ENCODE measurements at places on chromosomes 2 and 18.

DNA sequence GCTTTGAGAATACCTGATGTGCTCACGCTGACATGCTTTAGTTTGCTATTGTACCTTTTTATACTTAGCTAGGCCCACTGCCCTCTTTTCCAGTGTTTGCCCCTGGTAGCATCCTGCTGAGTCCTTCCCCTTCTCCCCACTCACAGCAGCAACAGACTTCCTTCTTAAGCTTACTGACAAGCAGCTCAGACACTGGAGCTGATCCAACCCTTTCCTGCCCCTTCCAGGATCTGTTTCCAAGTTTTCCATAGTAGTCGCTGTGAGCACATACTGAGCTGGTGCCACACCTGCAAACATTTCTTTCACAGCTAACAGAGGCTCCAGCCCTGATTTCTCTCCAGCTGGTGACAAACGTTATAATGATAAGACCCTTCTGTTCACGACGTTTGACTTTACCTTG lies 991.4 kb upstream of the CELF4 start:
- DNase-seq: no peak

GRCh38 chr2:33530690-33531548 lies 54.5 kb downstream of the RASGRP3 start:
- no peak for DNase-seq

- no peak for DNase-seq
These were observed 11.4 kb upstream of the ZNF516 start for GRCh38 chr18:76506395-76506794.

DNA sequence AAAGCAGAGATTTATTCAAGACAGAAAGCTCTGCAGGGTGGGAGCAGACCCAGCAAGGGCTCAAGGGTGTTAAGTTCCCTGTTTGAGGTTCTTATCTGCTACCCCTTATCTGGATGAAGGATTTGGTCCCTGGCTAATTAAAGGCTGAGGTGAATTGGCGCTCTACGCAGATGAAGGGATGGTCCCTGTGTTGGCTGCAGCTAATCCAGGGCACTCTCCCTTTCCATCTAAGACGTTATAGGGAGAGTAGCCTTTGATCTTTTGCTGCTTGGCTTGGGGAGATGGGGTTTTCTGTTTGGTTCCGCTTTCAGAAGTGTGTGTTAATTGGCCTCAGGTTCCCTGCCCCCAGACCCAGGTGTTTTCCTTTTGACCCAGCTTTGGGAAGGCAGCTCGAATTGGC lies 17.0 kb downstream of the FAM228A start:
- DNase-seq: no peak

DNA sequence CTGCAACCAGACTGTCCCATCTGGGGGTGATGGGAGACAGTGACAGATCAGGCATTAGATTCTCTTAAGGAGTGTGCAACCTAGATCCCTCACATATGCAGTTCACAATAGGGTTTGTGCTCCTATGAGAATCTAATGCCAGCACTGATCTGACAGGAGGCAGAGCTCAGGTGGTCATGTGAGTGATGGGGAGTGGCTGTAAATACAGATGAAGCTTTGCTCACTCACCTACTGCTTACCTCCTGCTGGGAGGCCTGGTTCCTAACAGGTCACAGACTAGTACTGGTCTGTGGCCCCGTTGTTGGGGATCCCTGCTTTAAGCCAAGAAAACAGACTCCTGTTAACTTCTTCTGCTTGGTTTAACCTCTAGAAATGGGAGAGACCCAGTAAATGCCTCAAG lies 3.2 kb downstream of the CYP27A1 start:
- no peak for DNase-seq

DNA sequence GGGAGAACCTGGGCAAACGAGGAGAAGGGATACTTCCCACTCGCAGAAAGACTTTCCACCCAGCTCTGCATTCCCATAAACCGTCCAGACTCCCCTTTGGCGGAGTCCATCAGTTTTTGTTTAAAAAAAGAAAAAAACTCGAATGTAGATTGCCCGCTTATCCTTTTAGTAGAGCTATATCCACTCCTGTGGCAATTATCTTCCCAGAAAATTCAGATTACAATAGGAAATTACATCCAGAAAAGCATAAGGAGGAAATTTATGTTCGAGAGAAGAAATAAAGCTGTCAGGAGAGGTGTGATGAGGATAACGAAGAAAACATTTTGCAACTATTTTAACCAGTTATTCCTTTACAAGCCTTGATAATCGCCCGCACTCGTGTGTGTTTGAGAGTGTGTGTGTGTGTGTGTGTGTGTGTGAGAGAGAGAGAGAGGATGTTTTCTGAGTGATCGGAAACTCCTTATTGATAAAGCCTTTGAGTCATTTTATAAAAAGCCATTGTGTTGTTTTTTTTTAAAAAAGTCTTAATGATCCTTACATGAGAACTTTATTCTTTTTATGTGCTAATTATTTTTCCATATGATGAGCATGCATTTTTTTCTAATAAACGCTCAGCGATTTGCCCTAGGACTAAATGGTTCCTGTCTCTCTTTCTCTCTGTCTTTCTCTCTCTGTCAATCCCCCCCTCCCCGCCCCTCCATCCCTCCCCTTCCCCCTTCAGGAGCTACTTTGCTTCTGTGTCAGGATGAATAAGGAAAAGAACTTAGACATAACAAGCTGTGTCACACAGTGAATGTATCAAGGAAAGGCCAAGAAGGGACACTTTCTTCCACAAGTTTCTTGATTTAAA lies 1.1 kb upstream of the PPP3R1 start:
- no peak for DNase-seq

DNA sequence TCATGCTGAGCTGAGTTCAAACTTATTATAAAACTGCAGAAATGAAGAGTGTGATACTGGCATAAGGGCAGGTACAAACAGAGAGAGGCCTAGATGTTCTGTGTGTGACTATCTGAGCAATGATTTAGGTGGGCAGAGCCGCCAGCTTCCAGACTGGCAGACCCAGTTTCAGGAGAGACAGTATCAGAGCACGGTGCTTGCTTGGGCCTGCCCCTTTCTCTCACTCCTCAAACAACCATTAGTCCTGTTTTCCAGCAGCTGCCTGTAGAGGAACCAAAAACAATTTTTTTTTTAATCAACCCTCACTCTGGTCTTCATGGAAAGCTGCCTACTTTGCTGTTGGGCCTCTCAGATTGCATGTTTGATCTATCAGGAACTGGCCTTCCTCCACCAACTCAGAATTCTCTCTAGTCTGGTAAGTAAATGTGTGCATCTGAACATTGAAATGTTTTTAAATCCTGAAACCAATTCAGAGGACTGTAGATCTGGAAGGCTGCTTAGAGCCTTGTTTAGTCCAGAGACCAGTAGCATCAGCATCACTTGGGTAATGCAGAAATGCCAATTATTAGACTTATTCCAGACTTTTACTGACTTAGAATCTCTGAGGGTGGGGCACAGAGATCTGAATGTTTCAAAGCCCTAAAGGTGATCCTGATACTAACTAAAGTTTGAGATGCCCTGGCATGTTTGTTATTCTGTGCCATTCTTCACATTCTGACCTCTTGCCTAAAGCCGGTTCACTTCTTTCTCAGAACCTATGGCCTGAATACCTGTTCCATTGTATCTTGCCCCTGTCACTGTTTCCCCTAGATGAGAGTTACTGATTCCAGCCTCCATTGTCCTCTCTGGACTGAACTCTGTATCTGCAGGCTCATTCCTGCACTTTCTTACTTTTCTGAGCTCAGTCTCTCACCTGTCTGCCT lies 24.8 kb upstream of the CRIM1 start:
- DNase-seq: no peak

DNA sequence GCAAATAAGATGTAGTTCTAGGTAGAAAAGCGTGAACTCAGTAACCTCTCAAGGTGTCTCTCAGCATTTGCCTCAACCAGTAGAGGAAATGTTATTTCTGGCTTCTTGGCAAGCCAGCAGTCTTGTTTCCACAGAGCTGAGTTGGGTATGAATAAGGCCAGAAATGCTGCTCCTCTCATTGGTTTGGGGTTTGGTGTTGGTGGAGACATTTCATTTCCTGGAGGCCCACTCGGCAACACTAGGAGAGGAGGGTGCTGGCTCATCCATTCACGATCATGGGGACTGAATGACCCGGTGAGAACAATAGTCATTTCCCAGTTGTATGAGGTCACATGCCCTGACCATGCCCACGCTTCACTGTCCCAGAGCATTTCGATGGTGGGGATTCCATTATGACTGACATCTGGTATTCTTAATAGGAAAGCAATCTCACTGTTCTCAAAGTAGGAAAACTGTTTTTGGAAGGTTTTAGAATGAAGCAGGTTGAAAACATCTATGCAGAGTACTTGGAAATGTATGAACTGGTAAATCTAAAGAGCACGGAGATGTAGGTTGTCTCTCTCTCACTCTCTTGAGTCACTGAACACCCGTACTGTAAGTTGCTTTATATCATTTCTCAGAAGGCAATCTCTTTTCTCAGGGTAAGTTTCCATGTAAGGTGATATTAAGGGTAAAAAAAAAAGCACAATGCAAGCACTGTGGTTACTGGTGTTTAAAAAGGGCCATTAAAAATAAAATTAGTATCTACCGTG lies 37.1 kb upstream of the CTLA4 start:
- no peak for DNase-seq

All from activated CD4-positive, alpha-beta T cell treated with anti-CD3 and anti-CD28 coated beads, Interleukin-2, amount 50 U/mL, for 24 hours (primary cell).